ENCODE measurements at places on chromosomes 2 and 18.

GRCh38 chr2:127052057-127052770 is 54.7 kb downstream of the BIN1 start:
- no peak for DNase-seq

GRCh38 chr2:240440251-240440650 is 4.8 kb downstream of the GPC1 start:
- no peak for DNase-seq

DNA sequence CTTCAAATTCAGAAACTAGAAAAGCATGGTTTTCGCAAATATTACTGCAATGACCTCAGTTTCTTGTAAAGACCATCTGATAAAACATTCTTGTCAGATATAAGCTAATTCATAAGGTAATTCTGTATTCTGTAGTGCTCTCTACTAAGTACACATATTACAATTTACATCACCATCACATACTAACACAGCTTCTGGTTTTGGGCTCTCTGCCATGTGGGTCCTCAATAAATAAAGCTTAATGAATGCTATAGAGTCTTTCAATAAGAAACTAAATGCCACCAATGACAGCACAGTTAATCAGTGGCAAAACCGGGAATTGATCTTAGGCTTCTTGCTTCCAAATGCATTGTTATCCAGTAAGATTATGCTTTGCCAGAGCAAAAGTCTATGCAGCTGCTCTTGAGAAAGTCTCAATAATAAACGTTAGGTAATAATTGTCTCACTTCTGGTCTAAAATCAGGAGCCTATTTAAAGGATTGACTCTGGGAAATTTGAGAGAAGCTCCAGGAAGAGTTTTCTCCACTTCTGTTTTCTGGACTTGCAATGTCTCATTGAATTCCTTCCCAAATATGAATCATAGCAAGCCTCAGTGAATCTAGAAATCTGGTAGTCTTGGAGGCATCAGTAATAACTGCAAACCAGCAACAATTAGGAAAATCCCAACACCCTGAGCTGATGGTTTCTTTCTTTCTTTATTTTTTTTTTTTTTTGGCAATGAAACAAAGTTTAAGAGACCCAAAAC is 67.9 kb upstream of the RAPGEF4 start:
- no peak for DNase-seq

- DNase-seq: no peak
Measured at GRCh38 chr18:68665628-68666027, 49.3 kb downstream of the TMX3 start.

- no peak for DNase-seq
Measured at GRCh38 chr2:74414881-74415761, 6.3 kb downstream of the C2orf81 start.

DNA sequence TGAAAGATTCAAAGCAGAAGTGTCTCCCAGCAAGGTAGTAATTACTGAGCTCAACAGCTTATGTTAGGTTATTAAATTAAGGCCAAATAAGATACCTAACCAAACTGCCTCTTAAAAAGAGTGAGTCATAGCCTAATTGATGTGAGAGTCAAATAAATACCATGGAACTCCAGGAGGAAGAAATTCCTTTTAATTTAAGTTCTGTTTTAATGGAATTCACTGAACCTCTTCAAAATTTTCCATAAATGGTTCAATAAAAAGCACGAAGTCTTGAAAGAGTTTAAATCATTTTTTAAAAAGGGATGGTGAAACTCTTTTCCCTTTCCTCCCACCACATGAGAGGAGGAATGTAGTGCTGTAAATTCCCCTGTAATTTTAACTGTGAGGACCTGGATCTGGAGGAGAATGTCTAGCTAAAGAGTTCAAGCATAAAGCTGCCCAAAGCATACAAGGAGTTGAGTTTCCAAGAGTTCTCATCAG is 180.8 kb upstream of the MMADHC start:
- no peak for DNase-seq
